ENCODE measurements at places on chromosomes 2 and 18.

- no peak for DNase-seq
Measured at GRCh38 chr2:144083211-144083610, 436.7 kb downstream of the ZEB2 start.

GRCh38 chr2:49306925-49307324, 152.6 kb upstream of the FSHR start:
- DNase-seq, result no peak

GRCh38 chr2:201452922-201453643, 1.5 kb downstream of the STRADB start:
- DNase-seq, result no peak

GRCh38 chr2:85441864-85442263, 23.4 kb downstream of the SH2D6 start:
- no peak for DNase-seq

GRCh38 chr18:42893977-42894376, 221.5 kb downstream of the RIT2 start:
- DNase-seq, result no peak

DNA sequence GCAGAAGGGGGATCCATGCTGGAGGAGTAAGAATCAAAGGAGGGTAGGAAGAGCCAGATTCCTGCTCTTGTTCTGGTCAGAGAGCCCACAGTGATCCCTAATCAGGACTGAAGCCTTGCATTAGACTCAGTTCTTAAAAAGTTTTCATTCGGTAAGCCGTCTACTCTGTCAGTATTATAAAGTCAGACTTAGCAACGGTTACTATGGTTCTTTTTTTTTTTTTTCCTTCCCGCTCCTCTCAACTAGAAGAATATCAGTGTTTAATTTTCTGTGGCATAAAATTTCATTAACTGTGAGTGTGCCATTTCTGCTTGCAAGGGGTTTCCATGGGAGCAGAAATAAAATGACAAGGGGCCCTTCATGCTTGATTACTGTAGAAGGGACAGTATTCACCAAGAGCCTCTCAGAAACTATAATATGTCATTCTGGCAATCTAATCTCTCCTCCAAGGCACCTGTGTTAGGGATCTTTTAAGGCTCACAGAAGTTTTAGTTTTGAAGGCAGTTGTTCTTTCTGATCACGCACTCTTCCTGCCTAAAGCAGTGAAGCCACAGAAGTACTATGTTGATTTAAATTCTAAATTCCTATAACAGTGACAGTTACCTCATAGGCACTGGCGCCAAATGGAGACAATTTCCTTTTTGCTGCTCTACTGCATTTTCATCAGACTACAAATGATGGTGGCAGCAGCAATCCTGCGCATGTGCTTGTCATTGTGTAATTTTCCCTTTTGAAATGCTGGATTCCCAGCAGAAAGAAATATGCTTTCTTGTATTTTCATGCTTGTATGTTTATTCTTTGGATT, 57.0 kb downstream of the OSBPL6 start:
- DNase-seq, result no peak

DNA sequence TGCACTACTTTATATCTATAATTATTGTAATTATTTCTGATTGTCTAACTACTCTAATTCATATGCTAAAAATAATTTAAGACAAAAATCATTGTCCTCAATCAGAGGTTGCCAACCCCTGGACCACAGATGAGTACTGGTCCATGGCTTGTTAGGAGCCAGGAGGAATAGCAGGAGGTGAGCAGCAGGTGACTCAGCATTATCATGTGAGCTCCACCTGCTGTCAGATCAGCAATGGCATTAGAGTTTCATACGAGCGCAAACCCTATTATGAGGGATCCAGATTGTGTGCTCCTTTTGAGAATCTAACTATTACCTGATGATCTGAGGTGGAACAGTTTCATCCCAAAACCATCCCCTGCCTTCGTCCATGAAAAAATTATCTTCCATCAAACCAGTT, 1434.4 kb downstream of the LRP1B start:
- no peak for DNase-seq

- DNase-seq, result no peak
Measured at GRCh38 chr2:169034256-169034655, 3.1 kb upstream of the ABCB11 start.

DNA sequence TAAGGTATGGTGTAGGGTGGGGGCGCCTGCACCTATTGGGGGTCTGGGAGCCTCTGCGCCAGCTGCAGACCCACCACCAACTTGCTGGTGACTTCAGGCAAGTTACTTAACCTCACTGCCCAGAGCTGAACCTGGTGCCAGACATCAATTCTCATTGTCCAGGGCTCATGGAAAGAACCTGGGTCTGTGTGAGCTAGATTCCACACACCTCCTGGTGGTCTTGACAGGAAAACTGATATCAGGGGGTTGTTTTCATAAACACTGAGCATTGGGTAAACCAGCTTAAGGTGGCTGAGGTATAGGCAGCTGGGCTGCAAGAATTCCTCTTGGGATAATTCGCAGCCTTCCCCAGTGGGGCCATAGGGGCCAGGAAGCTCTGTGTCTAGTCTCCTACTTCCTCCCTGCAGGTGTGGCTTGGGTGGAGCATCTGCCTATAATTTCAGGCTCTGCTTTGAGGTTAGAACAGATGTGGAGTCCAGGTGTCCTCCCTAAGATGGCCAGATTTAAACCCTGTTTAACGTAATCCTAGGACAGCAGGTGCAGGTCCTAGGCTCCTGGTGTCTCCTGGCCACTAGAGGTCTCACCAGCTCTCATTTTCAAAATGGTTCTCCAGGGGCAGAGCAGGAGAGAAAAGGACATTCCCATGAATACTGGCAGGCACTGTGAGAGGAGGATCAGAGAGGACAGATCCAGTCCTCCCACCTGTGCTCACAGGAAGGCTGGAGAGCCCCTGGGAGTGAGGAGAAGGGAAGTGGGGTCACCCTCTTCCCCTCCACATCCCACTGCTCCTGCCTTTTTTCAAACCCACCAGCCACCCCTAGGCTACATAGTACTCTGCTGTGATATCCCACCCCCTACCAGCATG, 100.4 kb upstream of the SMAD2 start:
- DNase-seq, result no peak

DNA sequence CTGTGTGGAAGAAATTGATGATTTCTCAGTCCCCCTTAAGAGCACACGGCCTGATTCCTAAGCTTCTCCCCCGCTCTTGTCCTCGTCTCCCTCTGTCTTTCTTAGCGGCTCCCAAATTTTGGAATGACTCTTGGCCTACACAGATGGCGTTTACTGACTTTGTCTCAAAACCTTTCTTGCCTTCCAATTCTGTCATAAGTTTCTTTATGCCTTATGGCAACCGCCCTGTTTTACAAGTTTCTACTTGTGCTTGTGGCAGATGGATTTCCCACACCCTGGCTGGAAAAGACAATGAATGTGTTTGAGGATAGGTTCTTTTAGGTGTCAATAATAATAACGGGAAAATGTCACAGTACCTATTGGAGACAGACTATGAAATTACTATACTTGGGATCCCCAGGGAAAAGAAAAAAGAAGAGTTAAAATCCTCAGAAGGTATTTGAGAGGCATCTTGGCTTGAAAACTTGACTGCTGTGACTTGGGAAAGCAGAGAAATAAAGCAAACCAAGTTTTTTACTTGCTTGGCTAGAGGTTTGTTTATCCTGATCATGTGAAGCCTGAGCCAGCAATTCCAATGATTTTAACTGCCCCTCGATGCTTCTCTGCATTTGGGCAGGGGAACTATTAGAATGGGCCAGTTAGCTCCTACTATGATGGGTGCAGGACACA, 276.4 kb downstream of the HRH4 start:
- no peak for DNase-seq

DNA sequence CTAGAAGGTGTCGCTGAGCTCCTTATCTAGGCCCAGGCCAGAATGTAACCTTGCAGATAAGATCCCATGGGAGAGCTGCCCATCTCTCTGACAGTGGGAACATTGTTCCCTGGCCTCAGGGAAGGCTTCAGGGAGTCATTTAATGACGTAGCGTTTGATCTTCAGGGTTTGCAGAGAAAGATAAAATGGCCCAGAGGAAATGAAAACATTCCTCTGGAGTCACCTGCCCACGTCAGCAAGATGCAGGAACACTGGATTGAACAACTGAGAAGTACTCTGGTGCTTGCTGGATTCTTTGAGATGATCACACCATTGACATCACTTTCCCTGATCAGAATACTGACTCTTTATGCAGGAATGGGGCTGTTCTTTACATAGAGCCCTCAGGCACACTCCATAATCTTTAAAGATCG, 51.6 kb downstream of the MAPK4 start:
- DNase-seq, result no peak

GRCh38 chr2:117771969-117772630, 42.4 kb upstream of the DDX18 start:
- DNase-seq, result no peak
